ENCODE measurements at places on chromosomes 4 and X. TPM values are rescaled to one million over a fixed set of nuclear protein-coding genes. Genes with fewer than 3 reads are reported as not detected.

Gene TMSB15C
- 6.1 TPM for total RNA-seq

Gene CDX4
- total RNA-seq, result not detected

Gene GPRASP1
- total RNA-seq, result 2.7 TPM

- peaks cover 20% of the 10 kb centered on the region for H3K4me1 ChIP-seq
- H3K27me3 ChIP-seq, result no peaks in the 10 kb centered on the region
- no peaks in the 10 kb centered on the region for H3K36me3 ChIP-seq
These were observed 102.1 kb downstream of the SHROOM4 start for GRCh38 chrX:50711907-50712306.

DNA sequence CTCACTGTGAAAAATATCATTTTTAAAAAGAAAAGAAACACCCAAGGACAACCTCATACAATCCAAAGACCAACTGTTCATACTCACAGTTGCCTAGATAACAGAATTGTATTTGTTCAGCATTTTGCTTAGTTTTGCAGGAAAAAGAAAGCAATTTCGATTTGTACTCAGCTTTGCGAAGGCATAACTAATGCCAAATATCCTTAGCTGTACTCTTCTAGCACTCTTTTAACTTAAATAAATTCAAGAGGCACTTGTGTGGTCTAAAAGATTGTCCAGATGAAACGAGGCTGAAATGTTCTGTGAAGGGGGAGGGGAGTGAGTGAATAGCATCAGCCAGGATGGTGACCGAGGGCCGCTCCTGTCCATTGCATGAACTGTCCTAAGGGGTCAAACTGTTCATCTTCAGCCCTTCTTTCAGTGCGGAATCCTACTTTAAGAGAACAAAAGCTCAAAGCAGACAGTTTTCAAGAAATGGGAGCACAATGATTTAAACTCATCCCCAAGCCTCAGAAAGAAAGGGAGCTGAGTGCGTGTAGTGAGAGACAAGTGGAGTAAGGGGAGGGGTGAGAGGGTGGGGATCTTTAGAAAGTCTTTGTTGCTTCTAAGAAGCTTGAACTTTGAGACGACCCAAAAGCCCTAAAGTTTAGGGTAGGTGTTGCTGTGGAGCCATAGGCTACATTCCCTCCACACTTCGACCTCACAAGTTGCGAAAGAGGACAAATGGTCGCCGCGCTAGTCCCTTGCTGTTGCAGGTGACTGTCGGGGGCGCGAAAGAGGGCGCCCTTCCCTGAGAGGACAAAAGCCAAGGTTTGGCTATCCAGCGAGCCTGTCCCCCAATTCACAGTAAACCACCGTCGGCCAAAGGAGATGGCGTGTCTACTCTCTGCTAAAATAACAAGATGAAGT is 4.0 kb upstream of the NEUROG2 start:
- DNase-seq, result peak; percentile 33
- H3K36me3 ChIP-seq, result no peaks in the 10 kb centered on the region
- no peaks in the 10 kb centered on the region for H3K27me3 ChIP-seq
- H3K4me3 ChIP-seq, result no peak overlapping the region
- no peak overlapping the region for H3K27ac ChIP-seq

DNA sequence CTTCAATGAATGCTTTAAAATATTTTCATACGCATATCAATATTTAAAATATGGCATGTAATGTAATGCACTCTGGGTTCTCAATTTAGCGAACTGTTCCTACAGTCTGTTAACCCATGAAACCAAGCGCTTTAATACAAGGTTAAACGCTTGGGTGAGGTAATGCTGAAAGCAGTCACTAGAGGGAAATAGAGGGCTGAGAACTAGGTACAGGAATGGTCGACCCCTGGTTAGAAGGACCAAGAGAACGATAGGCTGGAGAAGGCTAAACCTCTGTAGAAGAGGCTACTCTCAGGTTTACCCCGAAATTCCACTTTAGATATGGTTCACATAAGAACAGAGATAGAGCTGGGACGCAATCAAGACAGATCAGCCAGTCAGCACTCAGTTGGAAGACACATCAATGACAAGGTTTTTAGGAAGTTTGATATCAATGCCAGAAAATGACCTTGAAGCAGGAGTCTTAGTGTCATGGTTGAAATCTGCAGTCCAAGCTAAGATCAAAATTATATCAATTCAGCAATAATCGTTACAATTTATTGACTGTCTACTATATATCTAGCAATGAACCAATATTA is 26.9 kb downstream of the ARSJ start:
- no peaks in the 10 kb centered on the region for H3K36me3 ChIP-seq
- H3K27me3 ChIP-seq, result no peaks in the 10 kb centered on the region
- H3K4me3 ChIP-seq, result no peak overlapping the region
- H3K27ac ChIP-seq, result no peak overlapping the region
- peak; percentile 83 for DNase-seq
